ENCODE measurements at places on chromosomes 4 and X.

GRCh38 chrX:53268173-53268572, 13.2 kb downstream of the IQSEC2 start:
- no peak for DNase-seq

GRCh38 chr4:112225157-112225556, 6.4 kb upstream of the AP1AR start:
- no peak for DNase-seq

GRCh38 chrX:139776599-139776998, 68.6 kb upstream of the MCF2 start:
- DNase-seq: no peak

DNA sequence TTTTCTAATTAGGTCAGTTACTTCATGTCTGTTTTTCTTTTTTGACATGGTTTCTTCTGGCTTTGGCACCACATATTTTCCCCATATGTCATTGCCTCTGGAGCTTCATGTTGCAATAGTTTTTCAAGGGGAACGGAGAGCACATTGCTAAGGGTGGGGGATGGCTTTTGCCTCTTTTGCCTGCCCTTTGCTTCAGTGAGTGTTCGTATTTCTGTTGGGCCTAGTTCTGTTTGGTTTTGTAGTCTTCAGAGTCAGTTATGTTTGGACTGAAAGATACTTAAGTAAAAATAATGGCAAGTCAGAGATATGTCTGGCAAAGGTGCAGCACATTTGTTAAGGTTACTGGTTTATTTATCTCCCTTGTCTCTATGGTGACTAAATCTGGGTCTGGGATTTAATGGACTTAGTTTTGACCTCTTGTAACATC, 29.1 kb downstream of the FHL1 start:
- DNase-seq: no peak

- DNase-seq: no peak
Observed at GRCh38 chr4:74618659-74619058, 173.7 kb downstream of the AREG start.

- no peak for DNase-seq
Observed at GRCh38 chr4:73068491-73069337, 802 bp downstream of the COX18 start.

- no peak for DNase-seq
Observed at GRCh38 chrX:133399411-133399810, 15.9 kb downstream of the GPC4 start.

DNA sequence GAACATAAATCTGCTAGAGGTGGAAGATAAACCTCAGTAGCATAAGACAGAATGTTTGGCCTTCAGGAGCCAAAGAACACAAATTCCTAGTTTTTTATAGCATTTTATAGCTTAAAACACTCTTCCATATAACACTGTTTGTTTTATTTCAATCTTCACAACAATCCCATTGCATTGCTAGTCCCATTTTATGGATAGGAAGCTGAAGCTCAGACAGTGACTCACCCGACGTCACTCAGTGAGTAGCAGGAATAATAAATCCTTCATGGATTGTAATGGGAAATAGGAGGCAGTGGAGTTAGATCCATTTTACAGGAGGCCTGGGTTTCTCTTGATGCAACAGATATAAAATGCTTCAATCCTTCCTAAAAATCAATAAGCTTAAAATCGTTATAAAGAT, 217.5 kb downstream of the RAB28 start:
- DNase-seq: no peak

- DNase-seq: no peak
Observed at GRCh38 chrX:153406903-153407302, 4.4 kb upstream of the ZFP92 start.

GRCh38 chrX:100447655-100448397, 37.8 kb upstream of the PCDH19 start:
- no peak for DNase-seq

DNA sequence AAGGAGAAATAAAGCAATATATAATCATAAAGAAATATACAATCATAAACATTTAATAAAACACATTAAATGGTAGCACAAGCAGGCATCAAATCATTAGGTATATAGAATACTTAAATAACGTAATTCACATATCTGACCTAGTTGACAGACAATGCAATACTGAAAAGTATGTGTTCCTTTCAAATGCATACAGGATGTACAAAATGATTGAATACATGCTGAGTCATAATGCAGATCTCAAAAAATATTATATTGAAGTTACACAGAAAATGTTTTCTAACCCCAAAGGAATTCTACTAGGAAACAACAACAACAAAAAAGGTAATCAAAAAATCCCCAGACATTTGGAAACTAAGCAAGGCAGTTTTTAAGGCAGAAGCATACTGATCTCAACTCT, 1072.0 kb upstream of the INTU start:
- DNase-seq: no peak

- DNase-seq: no peak
Observed at GRCh38 chr4:185280608-185281007, 71.2 kb downstream of the SNX25 start.

- no peak for DNase-seq
Observed at GRCh38 chrX:114611018-114611619, 27.2 kb downstream of the HTR2C start.

- no peak for DNase-seq
Observed at GRCh38 chr4:55032179-55032578, 93.2 kb downstream of the KDR start.

DNA sequence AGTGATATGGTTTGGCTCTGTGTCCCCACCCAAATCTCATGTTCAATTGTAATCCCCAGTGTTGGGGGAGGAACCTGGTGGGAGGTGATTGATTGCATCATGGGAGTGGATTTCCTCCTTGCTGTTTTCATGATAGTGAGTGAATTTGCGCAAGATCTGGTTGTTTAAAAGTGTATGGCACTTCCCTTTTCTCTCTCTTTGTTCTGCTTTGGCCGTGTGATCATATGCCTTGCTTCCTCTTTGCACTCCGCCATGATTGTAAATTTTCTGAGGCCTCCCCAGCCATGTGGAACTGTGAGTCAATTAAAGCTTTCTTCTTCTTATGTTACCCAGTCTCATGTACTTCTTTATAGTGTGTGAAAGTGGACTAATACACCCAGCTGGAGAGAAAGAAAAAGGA, 113.0 kb upstream of the AADAT start:
- no peak for DNase-seq

DNA sequence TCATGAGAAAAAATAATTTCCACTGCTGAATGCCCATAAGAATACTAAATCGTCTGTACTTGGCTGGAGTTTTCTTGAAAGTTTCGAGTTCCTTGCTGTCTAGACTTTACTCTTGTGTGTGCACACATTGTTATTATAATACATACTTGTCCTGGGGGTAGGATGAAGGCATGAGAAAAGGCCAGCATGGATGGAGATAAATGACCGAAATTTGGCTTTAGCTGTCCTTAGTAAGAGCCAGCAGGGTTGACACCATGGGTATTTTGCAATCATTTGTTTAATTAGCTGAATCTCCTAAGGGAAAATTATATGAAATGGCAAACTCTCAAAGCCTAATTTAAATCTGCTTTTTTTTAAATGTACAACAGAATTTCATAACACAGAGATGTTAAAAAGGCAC, 641.6 kb downstream of the ADGRL3 start:
- no peak for DNase-seq

DNA sequence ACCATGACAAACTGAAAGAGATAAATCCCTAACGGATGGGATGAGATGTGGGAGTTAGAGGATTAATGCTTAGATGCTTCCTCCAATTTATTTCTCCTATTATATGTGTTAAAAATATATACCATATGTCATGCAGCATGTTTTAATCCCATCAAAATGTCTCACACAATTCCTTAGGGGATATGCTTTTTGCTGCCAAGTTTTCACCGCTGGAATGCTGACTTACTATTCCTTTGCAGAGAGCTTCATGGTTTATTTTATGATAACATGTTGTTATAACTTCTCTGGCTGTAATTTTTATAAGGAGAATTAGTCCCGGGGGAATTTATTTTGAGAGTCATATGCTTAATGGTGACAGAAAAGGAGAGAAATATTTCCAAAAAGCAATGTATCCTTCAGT, 670.3 kb downstream of the IL1RAPL1 start:
- no peak for DNase-seq

- DNase-seq: no peak
Observed at GRCh38 chrX:129646566-129647417, 8.0 kb downstream of the APLN start.

DNA sequence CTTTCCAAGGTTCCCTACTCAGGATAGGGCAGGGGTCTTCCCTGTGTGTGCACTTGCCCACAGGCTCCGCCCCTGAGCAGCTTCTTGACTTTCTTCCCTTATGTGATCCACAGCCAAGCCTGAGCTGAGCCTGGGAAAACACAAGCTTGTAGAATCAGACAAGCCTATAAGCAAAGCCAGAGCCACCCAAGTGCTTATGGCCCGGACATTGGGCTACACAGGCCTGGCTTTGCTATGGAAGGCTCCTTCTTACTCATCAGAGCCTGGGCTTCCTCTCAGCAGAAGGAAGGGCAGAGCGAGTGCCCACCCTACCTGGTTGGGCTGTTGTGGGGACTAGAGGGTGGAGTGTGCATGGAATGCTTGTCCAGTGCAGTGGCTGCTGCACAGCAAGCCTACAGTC, 1.3 kb upstream of the TNIP2 start:
- DNase-seq: no peak

DNA sequence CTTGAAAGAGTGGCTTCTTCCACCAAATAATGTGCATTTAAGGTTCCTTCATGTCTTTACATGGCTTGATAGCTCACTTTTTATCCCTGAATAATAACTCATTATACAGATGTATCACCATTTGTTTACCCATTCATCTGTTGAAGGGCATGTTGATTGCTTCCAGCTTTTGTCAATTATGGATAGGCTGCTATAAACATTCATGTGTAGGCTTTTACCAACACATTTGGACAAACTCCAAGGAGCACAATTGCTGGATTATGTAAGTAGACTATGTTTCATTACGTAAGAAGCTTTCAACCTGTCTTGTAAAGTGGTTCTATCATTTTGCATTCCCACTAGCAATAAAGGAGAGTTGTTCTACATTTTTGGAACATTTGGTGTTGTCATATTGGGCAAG, 2637.0 kb downstream of the PCDH7 start:
- DNase-seq: no peak

DNA sequence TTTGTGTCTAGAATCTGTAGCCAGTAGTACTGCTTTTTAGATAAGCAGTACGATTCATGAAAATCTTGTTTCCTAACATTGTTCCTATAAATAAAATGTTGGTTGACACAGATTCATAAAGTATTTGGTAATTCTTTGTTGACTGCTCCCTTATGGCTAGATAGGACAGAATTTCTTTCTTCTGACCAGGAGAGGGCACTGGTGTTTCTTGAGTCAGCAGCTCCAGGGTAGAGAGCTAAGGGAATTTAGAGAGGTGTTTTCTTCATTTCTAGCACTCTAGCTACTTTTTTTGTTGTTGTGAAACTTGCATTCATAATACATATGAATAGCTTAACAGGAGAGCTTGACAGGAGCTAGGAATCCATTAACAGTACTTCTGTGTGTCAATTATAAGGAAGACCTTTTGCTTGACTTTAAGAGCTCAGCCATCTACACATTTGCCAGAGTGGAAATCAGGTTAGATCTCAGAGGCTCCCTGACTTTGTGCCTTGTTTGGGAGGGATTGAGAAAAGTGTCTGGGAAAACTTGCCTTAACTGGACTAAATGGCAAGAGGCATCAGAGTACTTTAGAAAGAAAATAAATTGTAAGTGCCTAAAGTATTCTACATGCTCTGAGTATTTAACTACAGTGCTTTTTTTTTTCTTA, 756.1 kb downstream of the SH3BGRL start:
- DNase-seq: no peak

GRCh38 chr4:4888695-4889094, 29.2 kb downstream of the MSX1 start:
- no peak for DNase-seq

- no peak for DNase-seq
Observed at GRCh38 chrX:120468071-120468470, 1.0 kb downstream of the LAMP2 start.

GRCh38 chr4:88524171-88524570, 595 bp upstream of the PYURF start:
- no peak for DNase-seq

- no peak for DNase-seq
Observed at GRCh38 chr4:60134099-60134498, 1066.0 kb upstream of the ADGRL3 start.

DNA sequence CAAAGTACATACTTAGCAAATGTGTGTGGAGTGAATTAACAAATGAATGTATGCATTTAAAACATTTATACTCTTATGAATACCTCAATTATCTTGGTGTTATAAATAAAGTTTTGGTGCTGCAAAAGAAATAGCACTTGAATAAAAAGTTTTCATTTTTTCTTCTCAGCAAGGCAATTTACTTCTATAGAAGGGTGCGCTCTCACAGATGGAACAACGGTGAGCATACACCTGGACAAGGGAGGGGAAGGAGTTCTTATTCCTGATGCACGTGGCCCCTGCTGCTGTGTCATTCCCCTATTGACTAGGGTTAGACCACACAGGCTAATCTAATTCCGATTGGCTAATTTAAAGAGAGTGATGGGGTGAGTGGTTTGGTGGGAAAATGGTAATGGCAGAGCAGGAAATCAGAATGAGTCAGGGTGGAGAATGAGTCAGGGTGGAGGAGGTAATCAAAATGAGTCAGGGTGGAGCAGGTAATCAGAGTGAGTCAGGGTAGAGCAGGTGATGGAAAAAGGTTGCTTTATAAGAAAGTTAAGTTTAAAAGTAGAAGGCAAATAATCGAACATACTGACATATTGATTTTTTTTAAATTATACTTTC, 28.2 kb upstream of the PGK1 start:
- DNase-seq: no peak

GRCh38 chrX:13469963-13470684, 99.3 kb upstream of the EGFL6 start:
- DNase-seq: no peak

DNA sequence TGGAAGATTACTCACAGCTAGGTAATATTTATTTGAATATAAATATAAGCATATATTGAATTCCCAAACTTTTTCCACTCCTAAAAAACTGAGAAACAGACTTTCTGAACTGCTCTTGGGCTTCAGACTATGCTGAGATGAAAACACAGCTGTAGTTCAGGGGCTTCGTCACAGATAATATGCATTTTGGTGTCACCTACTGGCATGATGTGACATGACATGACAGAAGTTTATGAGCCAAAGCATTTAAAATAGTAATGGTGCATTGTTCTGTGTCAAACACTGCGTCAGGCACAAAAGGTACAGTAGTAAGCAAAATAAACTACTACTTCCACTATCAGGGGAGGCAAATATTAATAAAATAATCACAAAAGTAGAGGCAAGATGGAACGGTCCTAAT, 171.3 kb downstream of the BTC start:
- peak; percentile 7 for DNase-seq

GRCh38 chrX:11409957-11410356, 116.7 kb downstream of the AMELX start:
- DNase-seq: no peak

GRCh38 chr4:118941149-118941548, 52.5 kb downstream of the SYNPO2 start:
- DNase-seq: no peak

GRCh38 chrX:129478516-129478915, 44.8 kb downstream of the SMARCA1 start:
- DNase-seq: no peak

DNA sequence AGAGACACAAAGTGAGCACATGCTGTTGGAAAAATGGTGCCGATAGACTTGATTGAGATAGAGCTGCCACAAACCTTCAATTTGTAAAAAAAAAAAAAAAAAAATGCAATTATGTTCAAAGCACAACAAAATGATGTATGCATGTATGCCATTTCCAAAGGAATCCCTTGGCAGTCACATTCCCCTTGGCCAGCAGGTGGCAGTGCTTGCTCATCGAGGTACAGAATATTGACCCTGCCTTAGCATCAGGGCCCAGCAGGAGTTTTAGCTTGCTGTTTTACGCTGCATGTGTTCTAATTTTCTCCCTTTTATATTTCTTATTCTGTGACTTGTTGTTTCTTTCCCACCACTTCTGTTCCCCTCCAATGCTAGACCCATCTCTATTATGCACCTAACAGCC, 34.5 kb upstream of the CYBB start:
- DNase-seq: no peak

Measured in NCI-H187 (cell line).